ENCODE measurements at places on chromosomes 1 and 21.
A peak's percentile ranks its signal among the peaks of the same experiment; 100 is the strongest.

GRCh38 chr21:41501919-41502318 is 6.0 kb downstream of the TMPRSS2 start:
- DNase-seq: no peak

- no peak for DNase-seq
Measured at GRCh38 chr1:168518201-168518689, 25.6 kb downstream of the XCL2 start.

DNA sequence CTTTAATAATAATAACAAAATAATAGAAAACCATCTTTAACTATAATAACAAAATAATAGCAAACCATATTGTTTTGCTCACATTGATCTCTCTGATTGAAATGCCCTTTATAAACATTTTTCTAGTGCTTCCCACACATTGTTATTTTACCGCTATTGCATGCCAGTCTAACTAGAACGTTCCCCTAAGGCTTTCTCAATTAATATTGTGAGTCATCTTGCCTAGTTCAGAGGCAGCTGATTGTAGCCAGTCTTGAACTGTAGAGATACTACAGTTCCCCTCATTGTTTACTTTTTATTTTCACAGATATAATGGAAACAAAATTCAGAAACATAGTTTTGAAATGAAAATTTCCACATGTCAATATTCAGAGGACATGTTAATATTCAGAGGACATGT is 192.3 kb upstream of the ADGRL4 start:
- no peak for DNase-seq

GRCh38 chr1:50423670-50424000 is 392 bp upstream of the DMRTA2 start:
- no peak for DNase-seq

DNA sequence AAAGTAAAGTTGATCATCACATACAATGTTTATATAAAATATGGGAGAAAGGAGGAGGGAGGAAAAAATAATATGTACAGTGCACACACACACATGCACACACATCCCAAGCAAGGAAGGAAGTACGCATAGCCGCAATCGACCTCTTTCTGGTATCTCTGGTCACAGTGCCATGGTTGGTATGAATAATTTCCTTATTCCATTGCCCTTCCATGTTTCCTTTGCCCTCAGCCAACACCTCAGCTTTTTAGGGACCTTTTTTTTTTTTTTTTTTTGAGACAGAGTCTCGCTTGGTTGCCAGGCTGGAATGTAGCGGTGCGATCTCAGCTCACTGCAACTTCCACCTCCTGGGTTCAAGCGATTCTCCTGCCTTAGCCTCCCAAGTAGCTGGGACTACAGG is 20.6 kb downstream of the CITED4 start:
- DNase-seq: no peak

GRCh38 chr1:193979219-193979618 is 792.8 kb upstream of the B3GALT2 start:
- no peak for DNase-seq

- no peak for DNase-seq
Measured at GRCh38 chr1:116125758-116126157, 14.6 kb downstream of the MAB21L3 start.

DNA sequence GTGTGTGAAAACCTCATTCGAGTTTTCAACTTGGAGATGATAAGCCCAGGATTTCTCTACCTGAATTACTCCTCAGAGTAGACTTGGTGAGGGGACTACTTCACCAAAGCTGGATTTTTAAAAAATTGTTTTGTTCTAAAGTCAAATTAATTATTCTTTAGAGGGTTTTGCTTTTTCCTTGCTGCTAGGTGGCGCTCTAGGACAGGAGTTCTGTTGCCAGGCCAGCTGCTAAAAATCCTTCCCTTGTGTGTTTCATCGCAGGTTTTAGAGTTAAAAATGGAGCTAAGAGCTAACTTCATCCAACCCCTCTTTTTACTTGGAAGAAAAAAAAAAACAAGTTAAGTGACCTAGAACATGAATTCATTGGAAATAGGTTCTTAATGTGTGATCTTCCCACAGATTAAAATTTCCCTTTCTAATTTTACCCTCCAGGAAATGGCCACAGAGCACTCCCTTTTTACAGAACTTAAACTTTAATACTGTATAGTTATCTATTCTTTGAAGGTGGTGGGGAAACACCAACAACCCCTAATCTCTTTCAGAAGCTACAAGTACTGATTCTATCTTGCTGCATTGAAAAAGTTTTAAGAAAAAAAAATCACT is 36.7 kb upstream of the FAM163A start:
- DNase-seq: peak; percentile 38

Data from fibroblast of skin of left quadriceps (primary cell).